MCF 10A (cell line): ENCODE measurements at places on chromosomes 5 and 9. TPM values are rescaled to one million over a fixed set of nuclear protein-coding genes. Genes with fewer than 3 reads are reported as not detected.
A peak's percentile ranks its signal among the peaks of the same experiment; 100 is the strongest.

- DNase-seq, result no peak
Observed at GRCh38 chr5:138629392-138629791, 54.2 kb upstream of the HSPA9 start.

DNA sequence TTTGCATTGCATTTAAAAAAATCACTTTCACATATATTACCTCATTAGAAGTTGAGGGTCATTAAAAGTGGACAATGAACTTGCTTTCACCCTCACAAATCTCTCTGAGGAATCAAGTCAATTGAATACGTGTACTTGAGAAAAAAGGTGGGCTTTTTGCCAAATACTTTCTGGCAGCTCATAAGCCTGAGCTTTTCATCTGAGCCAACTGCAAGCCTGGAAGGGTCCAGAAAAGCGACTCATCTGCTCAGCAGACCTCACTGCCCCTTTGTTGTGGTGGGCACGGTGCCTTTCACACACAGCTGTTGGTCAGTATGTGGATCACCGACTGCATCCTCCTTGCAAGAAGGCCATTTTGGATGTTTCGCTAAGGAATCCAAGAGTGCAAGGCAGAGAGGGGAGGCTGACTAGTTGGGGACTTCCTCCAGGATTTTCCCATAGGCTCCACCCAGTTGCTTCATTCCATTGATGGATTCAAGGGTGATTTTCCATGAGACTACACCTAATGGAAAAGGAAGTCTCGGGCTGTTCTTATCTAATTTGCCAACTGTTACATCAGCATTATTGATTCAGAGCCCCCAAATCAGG is 564.7 kb downstream of the PDE4D start:
- peak; percentile 44 for DNase-seq

GRCh38 chr5:95731571-95732554 is 727 bp downstream of the RHOBTB3 start:
- peak; percentile 33 for DNase-seq

- DNase-seq, result no peak
Observed at GRCh38 chr5:161001604-161002003, 149.6 kb upstream of the ATP10B start.

DNA sequence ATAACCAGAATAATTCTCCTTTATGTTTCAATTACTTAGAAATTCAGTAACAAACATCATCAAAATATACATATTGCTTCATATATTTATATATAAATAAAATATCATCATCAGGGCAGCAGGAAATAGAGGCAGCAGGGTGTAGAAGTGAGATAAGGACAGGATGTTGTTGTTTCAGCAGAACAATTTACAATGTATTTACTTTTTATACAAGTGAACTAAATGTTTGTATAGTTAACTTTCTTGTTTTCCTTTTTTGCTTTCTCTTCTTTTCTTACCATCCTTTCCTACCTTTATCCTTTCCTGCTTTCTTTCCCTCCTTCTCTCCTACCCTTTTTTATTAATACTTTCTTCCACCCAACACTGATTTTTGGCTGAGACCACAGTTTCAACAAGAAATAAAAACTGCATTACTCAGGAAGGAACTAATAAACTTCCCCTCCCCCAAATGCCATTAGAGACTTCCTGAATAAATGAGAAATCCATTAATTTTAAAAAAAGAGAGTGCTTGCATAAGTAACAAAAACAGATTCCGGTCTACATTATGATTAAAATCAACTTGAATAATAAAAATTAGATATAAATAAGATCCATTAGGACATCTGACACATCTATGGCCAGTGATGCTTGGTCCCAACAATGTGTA is 159.8 kb upstream of the ACOT12 start:
- no peak for DNase-seq

- peak; percentile 68 for DNase-seq
Observed at GRCh38 chr5:130871346-130872086, 293.5 kb downstream of the HINT1 start.

DNA sequence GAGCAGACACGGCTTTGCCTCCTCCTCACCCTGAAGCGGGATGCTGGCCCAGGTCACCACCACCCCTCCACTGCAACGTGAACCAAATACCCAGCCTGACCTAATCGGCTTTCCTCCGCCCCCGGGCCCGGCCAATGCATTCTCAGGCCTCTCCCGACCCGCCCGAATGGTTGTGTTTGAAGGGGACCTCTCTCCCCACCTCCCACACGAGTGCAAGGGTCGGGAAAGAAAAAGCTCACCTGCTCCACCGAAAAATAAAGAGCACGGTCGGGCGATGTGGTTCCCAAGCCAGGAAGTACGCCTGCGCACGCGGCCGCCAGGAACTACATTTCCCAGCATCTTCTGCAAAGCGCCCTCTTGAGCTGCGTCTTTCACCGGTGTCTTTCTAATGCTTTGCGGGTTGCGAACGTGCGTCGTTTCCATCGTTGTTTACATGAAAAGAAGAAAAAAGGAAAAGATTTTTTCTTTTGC is at the start of gene ZNF883:
Gene ZNF883, minus strand, starts transcription at position 282 of the 471 bp plus-strand sequence.
- no peak for DNase-seq

GRCh38 chr9:91160181-91160580 is 201.5 kb downstream of the AUH start:
- no peak for DNase-seq

The LAMC3 gene
- total RNA-seq, result not detected in 2 replicates

The NKD2 gene
- 0.21 and 0.32 TPM in 2 replicates for total RNA-seq
